ENCODE measurements at places on chromosomes 11 and 22.

DNA sequence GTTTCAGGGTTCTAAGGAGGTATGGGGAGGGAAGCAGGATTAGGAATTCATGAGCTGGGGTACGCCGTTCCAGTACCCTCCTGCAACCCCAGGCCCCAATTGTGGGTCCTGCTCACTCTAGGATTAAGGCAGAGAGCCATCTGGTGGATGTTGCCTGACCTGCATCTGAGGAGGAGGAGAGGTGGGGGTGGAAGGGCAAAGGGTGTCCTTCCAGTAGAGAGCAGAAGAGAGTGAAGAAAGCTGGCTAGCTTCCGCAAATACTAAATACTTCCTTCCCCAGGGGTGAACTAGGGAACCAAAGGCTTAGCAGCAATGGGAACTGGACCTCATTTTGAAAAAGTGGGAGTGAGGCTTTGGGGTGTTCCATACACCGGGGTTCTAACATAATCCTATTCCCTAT, 10.6 kb downstream of the LRRC51 start:
- no peak for DNase-seq

DNA sequence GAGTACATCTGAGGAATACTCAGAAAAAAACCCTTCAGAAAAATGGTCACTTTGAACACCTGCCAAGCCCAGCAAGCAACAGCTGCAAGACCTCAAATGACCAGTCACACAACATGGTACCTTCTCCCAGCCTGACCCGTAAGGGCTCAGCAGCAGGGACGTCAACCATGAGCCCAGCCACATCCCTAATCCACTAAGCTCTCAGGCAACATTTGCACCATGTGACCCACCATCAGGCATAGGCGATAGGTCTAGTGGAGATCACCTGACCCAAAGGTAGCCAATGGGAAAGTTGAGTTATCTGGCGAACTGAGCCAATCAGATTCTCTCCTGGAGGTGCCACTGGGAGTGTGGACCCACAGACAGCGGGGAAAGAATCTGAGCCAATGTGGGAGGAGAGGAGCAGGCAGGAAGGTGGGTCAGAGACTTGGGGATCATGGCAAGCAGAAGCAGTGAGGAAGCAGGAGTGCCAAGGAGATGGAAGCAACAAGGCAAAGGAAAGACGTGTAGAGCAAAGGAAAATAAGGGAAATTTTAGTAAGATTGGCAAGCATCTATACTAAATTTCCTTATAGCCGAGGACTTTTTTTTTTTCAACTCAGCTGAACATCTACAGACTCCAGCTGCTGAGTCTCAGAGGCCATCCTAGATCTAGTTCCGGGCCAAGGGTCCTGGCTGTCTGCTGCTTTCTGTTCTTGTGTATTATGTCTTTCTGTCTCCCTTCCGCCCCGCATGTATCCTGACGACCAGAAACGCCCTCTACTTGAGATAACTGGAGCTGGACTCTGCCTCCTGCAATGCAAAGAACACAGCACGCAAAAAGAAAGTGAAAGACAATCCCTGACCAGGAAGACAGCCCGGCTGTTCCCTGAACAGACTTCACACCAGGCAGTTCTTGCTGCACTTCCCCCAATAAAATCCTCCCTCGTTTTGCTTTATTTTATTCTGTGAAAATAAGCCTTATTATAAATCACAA, 11.0 kb upstream of the PLAAT2 start:
- DNase-seq: peak; percentile 88

- DNase-seq: no peak
Observed at GRCh38 chr11:12525466-12526055, 148.2 kb downstream of the PARVA start.

- no peak for DNase-seq
Observed at GRCh38 chr11:68690671-68691401, 6.5 kb downstream of the GAL start.

- no peak for DNase-seq
Observed at GRCh38 chr11:82686211-82686610, 47.5 kb downstream of the FAM181B start.

DNA sequence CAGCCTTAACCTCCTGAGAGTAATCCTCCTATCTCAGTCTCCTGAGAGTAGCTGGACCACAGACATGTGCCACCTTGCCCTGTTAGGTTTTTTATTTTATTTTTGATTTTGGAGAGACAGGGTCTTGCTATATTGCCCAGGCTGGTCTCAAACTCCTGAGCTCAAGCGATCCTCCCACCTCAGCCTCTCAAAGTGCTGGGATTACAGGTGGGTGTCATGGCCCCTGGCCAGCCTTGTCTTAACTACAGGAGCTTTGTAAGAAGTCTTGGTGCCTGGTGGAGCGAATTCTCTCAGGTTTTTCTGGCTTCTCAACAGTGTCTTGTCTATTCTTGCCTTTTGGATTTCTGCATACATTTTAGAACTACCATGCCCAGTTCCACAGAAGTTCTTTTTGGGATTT, 546.4 kb downstream of the TBC1D22A start:
- DNase-seq: no peak

DNA sequence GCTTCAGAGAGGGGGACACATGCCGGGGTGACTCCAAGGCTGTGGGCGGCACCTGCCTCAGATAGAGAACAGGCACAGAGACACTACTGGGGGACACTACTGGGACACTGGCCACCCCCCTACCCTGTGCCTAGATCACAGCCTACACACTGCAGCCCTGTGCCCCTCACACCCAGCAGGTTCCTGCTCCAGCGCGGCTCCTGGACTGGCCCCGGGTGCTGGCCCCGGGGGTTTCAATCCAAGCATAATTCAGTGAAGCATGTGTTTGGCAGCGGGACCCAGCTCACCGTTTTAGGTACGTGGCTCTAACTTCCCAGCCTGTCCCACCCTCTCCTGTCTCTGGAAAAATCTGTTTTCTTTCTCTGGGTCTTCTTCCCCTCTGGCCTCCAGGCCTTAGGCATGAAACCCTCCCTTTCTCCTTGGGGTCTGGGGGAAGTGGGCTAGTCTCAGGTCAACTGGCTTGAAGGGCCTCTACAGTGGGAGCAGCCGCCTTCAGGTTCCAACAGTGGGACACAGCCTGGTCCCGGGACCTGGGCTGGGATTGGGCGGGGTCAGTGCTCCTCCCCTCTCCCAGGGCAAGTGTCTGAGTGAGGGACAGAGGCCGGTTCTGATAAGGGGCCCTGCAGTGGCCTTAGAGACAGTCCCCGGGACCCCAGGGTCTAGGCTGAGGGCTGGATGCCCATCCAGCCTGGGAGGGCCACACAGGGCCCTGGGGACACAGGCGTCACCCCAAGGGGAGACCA, 98.8 kb downstream of the CRYBB2 start:
- DNase-seq: no peak

DNA sequence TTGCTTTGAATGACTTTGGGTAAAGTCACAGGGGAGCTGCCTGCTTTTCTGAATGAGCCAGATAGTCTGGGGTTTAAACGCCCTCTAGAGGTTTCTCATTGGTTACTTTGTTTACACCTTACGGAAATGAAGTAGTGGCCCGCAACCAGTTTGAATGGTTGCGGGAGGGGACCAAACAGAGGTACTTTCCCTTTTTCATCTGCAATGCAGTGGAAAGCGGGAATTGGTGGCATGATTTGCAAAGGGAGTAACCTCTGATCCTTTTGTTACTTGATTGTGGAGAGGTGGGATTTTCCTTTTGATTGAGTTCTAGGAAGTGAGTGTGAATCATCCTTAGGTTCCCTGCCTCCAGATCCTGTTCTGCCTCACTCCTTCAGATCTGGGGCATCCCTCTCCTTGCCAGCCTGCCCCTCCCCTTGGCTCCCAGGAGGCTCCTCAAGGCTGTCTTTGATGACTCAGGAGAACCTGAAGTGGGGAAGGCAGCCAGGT, 15.9 kb upstream of the GLYATL1 start:
- no peak for DNase-seq

GRCh38 chr11:106520146-106520912, 442.9 kb downstream of the AASDHPPT start:
- DNase-seq: no peak

DNA sequence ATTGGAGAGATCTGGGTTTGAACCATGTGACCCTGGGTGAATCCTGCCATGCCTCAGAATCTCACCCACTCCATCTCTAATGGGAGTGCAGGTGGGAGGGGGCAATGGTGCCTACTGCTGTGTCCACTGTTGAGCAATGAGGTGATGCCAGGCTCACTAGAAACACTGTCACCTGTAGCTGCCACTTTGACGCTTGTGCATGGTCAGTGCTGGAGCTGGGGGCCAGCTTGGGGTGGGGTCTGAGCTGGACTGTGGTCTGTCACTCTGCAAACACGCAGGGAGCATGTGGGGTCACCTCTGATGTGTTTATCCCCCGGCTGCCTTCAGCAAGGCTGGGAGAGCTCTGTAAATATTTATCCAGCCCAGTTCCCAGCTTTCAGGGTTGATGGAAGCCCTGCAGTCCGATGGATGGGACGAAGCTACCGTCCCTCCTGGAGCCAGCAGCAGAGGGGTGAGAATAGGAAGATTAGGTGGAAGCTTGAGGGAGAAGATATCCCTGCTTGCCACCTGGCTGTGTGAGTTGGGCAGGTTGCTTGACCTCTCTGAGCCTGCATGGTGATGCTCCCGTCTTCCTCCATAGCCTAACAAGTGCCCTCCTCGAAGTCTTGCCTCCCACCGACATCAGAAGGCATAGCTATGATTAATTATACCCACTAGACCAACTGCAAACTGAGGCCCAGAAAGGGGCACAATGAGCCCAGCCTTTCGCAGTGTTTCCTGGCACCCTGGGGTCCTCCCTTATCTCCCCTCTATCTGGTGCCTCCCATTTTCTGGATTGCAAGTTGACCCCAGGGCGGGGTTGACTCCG, 1.7 kb downstream of the MMP11 start:
- no peak for DNase-seq

DNA sequence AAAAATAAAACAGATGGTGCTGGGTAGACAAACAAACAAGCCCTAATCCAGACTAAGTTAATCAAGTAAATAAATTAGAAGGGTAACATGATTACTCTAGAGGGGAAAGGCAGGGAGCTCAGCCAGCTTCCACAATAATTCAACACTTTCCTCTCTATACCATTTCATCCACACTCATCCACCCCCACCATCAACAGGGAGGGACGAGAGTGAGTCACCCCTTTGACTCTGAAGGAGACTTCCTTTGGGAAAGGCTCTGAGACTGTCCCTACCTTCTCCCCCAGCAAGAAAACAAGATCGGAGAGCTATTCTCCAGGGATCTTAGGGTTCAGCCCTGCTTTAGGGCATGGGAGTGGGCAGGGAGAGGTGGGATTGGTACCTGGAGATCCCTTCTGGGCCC, 33.1 kb downstream of the TRIM66 start:
- no peak for DNase-seq

- no peak for DNase-seq
Observed at GRCh38 chr11:32874132-32874531, 18.5 kb upstream of the QSER1 start.

DNA sequence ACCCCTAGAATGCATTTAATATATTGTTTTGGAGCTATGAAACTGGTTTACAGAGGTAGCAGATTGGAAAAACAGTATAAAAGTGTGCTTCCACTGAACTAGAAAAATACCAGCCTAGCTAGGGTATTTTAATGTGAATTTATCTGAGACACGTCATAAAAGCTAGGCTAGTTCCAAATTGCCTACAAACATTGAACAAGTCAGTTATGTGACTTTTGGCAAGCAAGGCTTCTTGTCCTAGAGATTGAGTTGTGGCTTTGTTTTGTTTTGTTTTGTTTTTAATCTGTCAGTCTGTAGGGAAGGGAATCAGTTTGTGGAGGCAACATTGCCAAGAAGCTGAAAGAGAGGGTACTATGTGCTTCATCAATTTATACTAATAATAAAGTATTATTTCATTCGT, 24.2 kb downstream of the RTN3 start:
- DNase-seq: no peak

DNA sequence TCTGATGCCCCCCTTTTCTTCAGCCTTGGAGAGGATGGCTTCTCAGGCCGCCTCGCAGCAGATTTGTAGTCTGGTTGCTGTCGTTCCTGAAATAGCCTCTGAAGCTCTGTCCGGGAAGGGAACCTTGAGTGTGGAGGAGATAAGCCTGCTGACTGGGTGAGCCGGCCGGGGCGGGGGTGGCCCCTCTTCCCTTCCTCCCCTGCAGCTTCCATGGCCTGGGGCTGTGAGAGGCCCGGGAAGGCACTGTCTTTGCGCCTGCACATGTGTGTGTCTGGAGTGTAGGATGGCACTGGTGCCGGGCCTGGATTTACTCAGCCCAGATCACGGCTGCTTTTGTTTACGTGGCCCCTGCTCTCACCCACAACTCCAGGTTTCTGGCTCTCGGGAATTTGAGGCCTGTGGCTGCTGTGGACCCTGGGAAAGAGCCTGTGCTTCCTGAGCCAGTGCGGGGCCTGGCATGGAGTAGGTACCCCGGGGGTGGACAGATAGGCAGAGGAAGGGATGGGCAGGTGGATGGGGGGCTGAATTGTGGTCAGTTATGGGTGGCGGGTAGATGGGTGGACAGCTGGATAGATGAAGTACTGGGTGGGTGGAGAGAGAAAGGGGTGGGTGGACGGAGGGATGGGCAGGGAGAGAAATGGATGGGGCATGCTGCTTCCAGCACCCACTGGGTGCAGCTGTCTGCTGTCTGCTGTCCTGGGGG, 16.6 kb downstream of the KCNQ1 start:
- no peak for DNase-seq

DNA sequence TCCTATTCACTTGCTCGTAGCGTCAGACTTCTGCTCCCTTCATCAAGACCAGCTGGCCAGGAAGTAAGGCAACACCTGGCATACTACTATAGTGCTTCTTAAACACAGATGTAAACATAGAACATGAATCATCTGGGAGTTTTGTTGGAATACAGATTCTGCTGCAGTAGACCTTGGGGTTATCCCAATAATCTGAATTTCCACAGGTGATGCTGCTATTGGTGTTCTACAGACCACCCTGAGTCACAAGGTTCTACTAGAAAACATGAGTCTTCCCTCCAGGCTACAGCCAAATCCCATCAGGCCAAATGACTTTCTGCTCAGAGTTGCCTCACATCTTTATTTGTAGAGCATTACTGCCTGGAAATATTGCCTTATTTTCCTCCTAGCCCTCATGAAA, 175.2 kb downstream of the NELL1 start:
- peak; percentile 15 for DNase-seq

GRCh38 chr22:49404020-49404419, 423.7 kb downstream of the BRD1 start:
- no peak for DNase-seq

GRCh38 chr11:78902771-78903507, 328.3 kb upstream of the NARS2 start:
- DNase-seq: no peak

All from muscle of back (tissue), 13 donors.